ENCODE measurements at places on chromosomes 7 and 10. TPM values are rescaled to one million over a fixed set of nuclear protein-coding genes. Genes with fewer than 3 reads are reported as not detected.

The HOXA5 gene
- 12.6 TPM for total RNA-seq

- H3K4me3 ChIP-seq = no peak overlapping the region
- H3K27me3 ChIP-seq = peaks cover 55% of the 10 kb centered on the region
- peaks cover 3% of the 10 kb centered on the region for H3K4me1 ChIP-seq
- no peak overlapping the region for H3K27ac ChIP-seq
These were observed 512 bp downstream of the FAM24B start for GRCh38 chr10:122878799-122879338.

- no peak overlapping the region for H3K4me3 ChIP-seq
- H3K27ac ChIP-seq = no peak overlapping the region
- peaks cover 9% of the 10 kb centered on the region for H3K4me1 ChIP-seq
- H3K27me3 ChIP-seq = no peaks in the 10 kb centered on the region
- H3K36me3 ChIP-seq = peaks cover 1% of the 10 kb centered on the region
These were observed 30.3 kb downstream of the IMMP2L start for GRCh38 chr7:111531993-111532392.

- no peak overlapping the region for H3K27ac ChIP-seq
- no peaks in the 10 kb centered on the region for H3K4me1 ChIP-seq
- no peaks in the 10 kb centered on the region for H3K36me3 ChIP-seq
These were observed 45.3 kb upstream of the RAPGEF5 start for GRCh38 chr7:22402250-22402649.

DNA sequence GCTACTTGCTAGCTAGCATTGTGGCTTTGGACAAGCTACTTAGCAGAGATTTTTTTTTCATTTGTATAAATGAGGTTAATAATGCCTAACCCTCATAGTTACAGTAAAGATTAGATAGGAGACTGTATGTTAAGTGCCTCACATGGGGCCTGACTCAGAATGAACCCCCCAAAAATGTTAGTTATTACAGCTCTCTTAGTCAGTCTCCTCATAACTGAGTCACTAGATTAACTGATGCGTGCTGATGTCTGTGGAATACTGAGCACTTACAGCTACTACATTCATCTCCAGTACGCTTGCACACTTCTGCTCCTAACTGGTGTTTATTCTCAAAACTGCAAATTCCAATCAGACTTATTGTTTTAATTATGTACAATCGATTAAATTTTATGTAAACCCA, 315.3 kb downstream of the SNX13 start:
- H3K27me3 ChIP-seq = no peaks in the 10 kb centered on the region
- no peak overlapping the region for H3K4me3 ChIP-seq
- no peak overlapping the region for H3K27ac ChIP-seq

The OR2A42 gene
- total RNA-seq = not detected

GRCh38 chr10:25758041-25758457, 176.0 kb upstream of the MYO3A start:
- peaks cover 12% of the 10 kb centered on the region for H3K4me1 ChIP-seq
- H3K4me3 ChIP-seq = no peak overlapping the region
- no peaks in the 10 kb centered on the region for H3K36me3 ChIP-seq
- H3K27me3 ChIP-seq = no peaks in the 10 kb centered on the region
- peak overlapping the region; percentile 96 for H3K27ac ChIP-seq

- H3K36me3 ChIP-seq = no peaks in the 10 kb centered on the region
- no peak overlapping the region for H3K4me3 ChIP-seq
- no peak for DNase-seq
- no peaks in the 10 kb centered on the region for H3K4me1 ChIP-seq
- no peaks in the 10 kb centered on the region for H3K27me3 ChIP-seq
- no peak overlapping the region for H3K27ac ChIP-seq
These were observed 160.8 kb downstream of the XPNPEP1 start for GRCh38 chr10:109762555-109762954.

The EEPD1 gene
- total RNA-seq = 11.3 TPM

DNA sequence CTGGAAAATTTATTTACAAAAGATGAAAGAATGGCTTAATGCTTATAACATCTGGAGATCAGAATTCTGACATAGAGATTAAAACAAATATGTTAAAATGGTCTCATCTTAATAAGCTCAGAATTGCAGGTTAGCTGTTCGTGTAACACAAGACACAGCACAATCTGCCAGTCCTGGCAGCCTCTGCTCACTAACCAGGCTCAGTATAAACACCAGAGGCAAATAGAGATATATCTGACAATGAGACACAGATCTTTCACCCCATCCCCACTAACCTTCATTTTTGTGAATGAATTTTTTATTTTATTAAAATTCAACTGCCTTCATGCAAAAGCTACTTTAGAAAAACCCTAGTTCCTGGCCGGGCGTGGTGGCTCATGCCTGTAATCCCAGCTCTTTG, 51.8 kb downstream of the RELN start:
- DNase-seq = no peak
- no peak overlapping the region for H3K27ac ChIP-seq
- H3K4me1 ChIP-seq = peaks cover 4% of the 10 kb centered on the region
- H3K36me3 ChIP-seq = no peaks in the 10 kb centered on the region
- H3K4me3 ChIP-seq = no peak overlapping the region

- H3K4me1 ChIP-seq = peaks cover 2% of the 10 kb centered on the region
- H3K27ac ChIP-seq = no peak overlapping the region
- no peaks in the 10 kb centered on the region for H3K27me3 ChIP-seq
- H3K4me3 ChIP-seq = no peak overlapping the region
- H3K36me3 ChIP-seq = peaks cover 8% of the 10 kb centered on the region
These were observed 180.9 kb downstream of the ANK3 start for GRCh38 chr10:60208676-60209269.

GRCh38 chr10:6229290-6229689, 26.6 kb downstream of the PFKFB3 start:
- H3K27ac ChIP-seq = no peak overlapping the region
- no peak overlapping the region for H3K4me3 ChIP-seq
- no peaks in the 10 kb centered on the region for H3K27me3 ChIP-seq
- H3K4me1 ChIP-seq = peaks cover 6% of the 10 kb centered on the region
- peaks cover 32% of the 10 kb centered on the region for H3K36me3 ChIP-seq

GRCh38 chr10:92183199-92183598, 107.7 kb downstream of the CPEB3 start:
- no peak overlapping the region for H3K27ac ChIP-seq
- H3K4me3 ChIP-seq = no peak overlapping the region
- no peaks in the 10 kb centered on the region for H3K4me1 ChIP-seq
- H3K27me3 ChIP-seq = no peaks in the 10 kb centered on the region

The GNGT1 gene
- total RNA-seq = not detected

GRCh38 chr7:141074162-141074991, 513 bp downstream of the TMEM178B start:
- H3K4me1 ChIP-seq = peaks cover 11% of the 10 kb centered on the region
- H3K27me3 ChIP-seq = peaks cover 38% of the 10 kb centered on the region
- peak; percentile 29 for DNase-seq
- no peaks in the 10 kb centered on the region for H3K36me3 ChIP-seq
- peak overlapping the region; percentile 71 for H3K4me3 ChIP-seq

Data from progenitor cell of endocrine pancreas (in vitro differentiated cells).